ENCODE measurements at places on chromosomes 5 and 9. TPM values are rescaled to one million over a fixed set of nuclear protein-coding genes. Genes with fewer than 3 reads are reported as not detected.
A peak's percentile ranks its signal among the peaks of the same experiment; 100 is the strongest.

Gene PITX1
- 5.0 TPM for total RNA-seq

Gene ADAMTS6
- 3.6 TPM for total RNA-seq

Gene ISL1
- total RNA-seq, result 0.54 TPM

Gene SPACA9
- total RNA-seq, result 6.9 TPM

GRCh38 chr9:100884518-100884917, 144.0 kb upstream of the PLPPR1 start:
- no peak for DNase-seq

DNA sequence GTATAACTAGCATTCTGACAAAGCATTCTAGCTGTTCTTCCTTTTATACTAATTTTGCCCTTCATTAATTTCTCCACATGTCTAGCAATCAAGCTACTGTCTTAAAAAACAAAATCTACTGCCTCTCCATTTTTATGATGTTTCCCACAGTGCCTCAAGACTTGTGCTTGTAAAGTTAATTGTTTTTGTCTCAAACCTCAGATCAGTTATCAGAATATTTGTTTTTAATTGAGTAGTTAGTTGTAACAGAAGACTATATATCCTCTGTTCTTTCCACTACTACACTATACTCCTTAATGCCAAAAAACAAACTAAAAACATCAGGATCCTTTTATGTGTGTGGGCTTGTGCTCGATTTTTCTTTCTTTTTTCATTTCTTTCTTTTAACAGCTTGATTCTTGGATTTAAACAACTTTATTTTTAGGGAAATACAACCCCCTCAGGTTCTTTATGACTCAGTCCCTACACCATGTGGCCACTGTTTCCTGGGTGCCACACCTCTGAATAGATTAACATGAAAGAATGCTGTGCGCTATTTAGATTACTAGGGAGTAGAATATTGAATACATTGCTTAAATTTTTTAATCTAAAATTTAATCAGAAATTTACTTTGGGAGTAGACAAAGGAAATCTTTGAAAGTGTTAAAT, 1.2 kb downstream of the ASPN start:
- no peak for DNase-seq

- DNase-seq, result no peak
These were observed 296.3 kb upstream of the NMUR2 start for GRCh38 chr5:152701305-152701949.

DNA sequence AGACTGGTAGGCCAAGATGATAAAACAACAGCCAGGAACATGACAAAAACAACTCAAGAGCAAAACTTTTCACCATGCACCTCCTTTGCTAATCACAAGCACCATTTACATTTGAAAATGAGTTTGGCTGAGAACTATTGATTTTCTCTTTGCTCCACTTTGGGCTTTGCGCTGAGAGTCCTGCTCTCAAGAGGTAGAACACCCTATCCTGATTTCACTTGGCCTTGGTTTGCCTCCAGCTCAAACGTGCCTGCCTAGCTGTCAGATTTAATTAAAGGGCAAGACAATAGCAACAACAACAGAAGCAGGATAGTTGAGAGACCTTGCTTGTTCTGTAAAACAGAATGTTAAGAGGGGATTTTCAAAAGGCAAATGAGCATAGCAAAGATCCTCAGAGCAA, 128.2 kb upstream of the ASTN2 start:
- no peak for DNase-seq

- DNase-seq, result peak; percentile 55
These were observed 147.1 kb downstream of the ERCC6L2 start for GRCh38 chr9:96022445-96023051.

DNA sequence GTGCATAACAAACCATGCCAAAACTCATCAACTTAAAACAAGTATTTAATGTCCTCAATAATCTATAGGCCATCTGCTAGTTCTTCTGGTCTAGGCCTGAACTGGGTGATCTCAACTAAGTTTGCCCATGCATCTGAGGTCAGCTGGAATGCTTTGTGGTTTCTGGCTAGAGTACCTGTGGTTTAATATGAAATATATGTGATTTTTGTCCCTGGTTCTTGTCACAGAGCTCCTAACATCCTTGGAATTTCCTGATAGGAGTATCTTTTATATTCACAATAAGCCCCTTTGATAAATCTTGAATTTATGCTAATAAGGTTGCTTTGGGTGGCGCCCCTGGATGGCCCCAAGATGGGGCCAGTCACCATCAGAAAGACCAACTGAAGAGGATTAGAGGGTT, 535.9 kb downstream of the DNAH5 start:
- no peak for DNase-seq

GRCh38 chr5:180645274-180646204, 3.9 kb downstream of the FLT4 start:
- DNase-seq, result no peak

DNA sequence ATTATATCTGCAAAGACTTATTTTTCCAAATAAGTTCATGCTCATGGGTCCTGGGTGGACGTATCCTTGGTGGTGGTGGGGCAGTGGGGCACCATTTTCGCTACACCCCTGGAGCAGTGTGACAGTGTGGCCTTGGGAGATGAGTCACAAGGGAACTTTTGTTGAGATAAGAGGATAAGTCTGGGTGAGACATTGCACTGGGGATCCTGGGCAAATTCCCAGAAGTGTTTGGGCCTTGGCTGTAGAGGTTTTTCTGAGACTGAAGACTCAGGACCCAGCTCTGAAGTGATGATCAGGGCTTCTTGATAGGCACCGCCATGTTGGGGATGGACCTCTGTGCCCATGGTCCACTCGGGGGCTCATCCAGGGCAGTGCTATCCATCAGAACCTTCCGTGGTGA, 149.4 kb downstream of the MACROH2A1 start:
- no peak for DNase-seq

DNA sequence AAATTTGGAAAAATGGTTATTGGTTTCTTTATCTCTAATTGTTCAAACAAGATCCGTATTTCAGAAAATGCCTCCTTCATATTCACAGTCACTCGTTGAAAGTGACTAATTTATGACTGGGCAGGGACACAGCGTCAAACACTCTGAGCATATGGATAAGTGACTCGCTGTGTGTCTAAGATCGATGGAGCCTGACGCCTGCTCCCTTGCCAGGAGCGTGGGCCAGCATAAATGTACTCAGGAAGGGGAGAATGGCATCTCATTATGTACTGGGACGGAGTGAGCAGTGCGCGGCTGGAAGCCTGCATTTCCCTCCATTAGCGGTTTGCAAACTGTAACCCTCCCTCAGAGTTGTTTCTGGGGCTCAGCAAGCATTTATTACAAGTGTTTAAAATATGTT, 79.8 kb upstream of the CAST start:
- DNase-seq, result peak; percentile 12

GRCh38 chr5:41908374-41909079, 4.4 kb downstream of the RIMOC1 start:
- no peak for DNase-seq

GRCh38 chr9:114388764-114389375, 1.1 kb upstream of the AKNA start:
- DNase-seq, result no peak

GRCh38 chr9:133990366-133991213, 1.5 kb downstream of the VAV2 start:
- DNase-seq, result peak; percentile 49

DNA sequence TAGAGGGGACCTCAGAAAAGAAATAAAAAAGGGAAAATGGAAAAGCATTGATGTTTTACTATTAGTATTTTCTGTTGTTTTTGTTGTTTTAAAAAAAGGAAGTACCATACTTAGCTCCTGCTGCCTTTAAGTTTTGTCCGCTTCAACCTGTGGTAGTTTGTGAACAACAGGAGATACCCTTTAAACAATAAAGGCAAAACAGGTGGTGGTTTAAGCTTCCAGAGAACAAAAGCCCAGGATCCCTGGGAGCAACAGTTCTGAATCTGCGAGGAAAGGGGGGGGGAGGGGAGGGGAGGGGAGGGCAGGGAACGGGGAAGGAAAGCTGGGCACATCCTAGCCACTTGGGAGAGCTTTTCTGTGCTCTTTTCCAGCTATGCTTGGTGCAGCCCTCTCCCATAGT, 2.1 kb upstream of the PSIP1 start:
- DNase-seq, result no peak

GRCh38 chr5:142491270-142491669, 166.4 kb upstream of the SPRY4 start:
- DNase-seq, result no peak

DNA sequence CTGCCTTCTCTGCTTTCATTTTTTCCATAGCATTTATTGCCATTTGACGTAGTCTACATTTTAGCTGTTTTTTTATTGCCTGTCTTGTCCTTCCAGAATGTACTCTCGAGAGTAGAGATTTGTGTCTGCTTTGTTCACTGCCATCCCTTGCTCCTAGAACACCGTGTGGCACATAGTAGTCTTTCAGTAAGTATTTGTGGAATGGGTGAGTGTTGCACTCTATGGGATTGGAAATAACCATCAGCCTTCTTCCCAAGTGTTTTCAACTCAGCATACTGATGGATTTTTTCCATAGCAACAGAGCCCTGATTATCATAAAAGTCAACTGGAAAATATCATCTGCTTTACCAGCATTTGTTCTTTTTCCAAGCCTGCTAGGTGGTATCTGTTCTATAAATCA, 462.6 kb downstream of the ENC1 start:
- DNase-seq, result no peak

Data from mucosa of descending colon (tissue), 3 donors.